ENCODE measurements at places on chromosomes 5 and 9.
A peak's percentile ranks its signal among the peaks of the same experiment; 100 is the strongest.

DNA sequence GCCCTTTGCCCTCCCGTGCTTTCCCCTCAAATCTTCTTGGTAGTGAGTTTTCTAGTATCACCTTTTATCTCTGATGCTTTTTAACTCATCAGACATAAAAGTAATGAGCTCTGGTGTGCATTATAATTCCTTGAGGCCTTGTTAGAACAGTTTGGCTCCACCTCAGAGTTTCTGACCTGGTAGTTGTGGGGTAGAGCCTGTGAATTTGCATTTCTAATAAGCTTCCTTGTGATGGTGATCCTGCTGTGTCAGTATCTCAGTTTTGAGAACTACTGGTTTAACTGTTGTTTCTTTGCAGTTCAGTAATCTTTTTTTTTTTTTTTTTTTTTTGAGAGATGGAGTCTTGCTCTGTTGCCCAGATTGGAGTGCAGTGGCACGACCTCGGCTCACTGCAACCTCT is 31.1 kb downstream of the UBE2D2 start:
- no peak for DNase-seq

DNA sequence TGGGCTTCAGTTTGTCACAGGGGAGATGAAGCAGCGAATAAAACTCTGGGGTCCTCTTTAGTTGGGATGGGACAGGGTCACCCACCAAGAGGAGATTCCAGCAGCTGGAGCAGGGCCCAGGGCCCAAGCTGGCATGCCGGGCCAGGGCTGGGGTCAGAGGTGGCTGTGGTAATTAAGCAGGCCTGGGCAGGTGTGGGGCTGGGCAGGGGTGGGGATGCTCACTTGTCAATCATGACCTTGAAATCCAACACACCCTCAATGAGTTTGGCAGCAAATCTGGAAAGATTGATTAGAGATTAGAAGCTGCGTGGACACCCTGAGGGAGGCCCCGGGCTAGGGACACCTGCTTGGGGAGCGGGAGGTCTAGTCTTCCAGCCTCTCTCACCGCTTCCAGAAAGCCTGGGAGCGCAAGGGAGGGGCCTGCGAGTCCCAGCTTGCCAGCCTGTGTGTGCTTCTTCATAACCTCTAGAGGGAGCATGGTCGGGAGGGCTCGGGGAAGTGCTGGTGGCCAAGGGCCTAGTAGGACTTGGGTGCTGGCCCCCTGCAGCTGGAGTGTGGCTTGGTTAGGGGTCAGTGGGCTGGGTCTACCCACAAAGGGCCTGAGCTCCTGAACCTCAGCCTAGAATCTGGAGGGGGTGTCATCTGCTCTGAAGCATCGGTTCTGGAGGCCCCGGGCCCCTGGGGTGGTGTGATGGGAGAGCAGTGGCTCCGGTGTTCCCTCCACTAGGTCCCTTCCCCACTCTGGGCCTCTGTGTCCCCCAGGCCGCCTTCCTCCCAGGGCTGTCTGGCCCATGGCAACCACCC is 7.6 kb downstream of the CRAT start:
- DNase-seq: peak; percentile 78

DNA sequence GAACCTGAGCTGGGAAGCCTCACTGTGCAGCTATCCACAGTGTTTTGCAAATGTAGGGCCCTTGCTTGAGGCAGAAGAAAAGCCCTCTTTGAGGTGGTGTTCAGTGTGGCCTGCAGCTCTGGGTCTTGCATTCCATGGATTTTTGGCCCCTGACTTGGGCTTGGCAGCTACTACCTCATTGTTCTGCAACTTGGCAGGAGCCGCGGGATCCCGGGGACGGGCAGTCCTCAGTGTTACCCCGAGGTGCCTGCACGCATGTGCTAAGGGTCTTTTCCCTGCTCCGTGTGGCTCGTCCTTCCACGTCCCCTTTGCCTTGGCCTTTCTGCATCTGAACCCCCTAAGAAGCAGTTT is 39.8 kb downstream of the NEK6 start:
- DNase-seq: peak; percentile 92

- DNase-seq: no peak
These were observed 33.1 kb downstream of the KDM4C start for GRCh38 chr9:6790866-6791265.

DNA sequence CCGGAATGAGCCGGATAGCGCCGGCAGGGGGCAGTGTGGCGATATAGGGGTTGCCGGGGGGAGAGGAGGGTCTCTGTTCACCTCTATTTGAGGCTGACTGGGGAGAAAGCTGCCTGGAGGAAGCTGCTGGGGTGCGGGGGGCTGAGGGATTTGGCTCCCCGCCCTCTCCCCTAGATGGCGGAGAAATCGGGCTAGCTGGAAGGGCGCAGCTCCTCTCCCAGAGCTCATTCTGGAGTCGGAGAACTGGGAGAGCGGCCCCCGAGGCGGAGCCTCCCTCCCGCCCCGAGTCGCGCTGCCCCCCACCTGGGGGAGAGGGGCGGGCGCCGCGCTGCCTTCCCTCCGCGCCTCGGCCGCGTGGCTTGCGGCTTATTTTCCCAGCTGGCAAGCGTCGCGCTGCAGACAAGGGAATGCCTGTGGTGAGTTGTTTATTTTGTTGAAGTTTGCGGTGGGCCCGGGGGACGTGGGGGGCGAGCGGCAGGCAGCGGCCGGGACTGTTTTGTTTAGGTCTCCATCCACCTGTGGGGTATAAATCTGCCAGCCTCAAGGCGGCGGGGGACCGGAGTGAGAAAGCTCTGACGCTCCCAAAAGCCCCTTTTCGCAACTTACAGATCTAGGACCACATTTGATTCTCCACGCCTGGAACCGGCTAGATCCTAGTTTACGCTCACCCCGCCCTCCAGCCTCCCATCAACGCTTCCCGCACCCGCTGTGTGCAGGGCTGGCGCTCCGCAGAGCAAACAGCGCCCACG is 4.1 kb upstream of the RGMB start:
- peak; percentile 73 for DNase-seq

DNA sequence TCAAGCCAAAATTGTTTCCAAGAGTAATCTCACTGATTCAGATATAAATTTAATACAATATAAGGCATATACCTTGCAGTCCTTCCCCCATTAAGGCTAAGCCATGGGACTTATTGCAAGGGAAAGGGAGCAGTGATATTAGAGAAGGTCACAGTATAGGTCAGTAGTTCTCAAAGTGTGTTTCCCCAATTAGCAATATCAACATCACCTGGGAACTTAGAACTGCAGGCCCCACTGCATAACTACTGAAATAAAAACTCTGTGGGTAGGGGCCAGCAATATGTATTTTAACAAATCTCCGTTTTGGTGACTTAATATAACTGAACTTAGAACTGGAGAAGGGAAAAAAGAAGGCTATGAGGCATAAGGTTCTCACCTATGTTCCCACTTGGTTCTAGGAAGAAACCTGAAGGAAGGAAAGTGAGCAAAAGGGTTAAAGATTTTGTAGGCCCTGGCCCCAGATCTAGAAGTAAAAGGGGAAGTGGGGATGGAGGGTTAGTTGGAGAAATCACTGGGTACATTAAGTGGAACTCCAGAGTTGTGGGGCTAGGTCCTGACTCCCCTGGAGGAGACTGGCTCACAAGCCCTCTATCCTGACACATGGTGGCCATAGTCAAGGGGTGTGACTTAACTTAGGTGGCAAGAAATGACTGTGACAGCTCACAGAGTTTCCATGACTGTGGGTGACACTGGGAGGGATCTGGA is 40.7 kb downstream of the WDR36 start:
- DNase-seq: no peak

- DNase-seq: no peak
These were observed 38.7 kb downstream of the CXXC5 start for GRCh38 chr5:139686706-139687441.

GRCh38 chr5:39013938-39014337 is 60.3 kb downstream of the RICTOR start:
- no peak for DNase-seq

- no peak for DNase-seq
These were observed 335.4 kb downstream of the NTRK2 start for GRCh38 chr9:85004818-85005413.

DNA sequence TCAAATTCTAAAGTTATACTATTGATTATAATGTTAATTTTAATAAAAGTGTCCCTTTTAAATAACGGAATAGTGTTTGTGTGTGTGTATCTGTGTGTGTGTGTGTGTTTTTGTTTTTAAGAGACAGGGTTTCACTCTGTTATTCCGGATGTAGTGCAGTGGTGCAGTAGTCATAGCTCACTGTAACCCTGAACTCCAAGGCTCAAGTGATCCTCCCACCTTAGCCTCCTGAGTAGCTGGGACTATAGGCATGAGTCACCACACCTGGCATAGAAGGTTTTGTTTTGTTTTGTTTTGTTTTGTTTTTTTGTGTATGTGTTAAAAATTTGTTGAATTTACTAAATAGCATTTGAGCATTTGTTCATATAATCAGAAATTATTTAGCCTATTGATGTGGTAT is 64.6 kb downstream of the YTHDC2 start:
- DNase-seq: no peak

DNA sequence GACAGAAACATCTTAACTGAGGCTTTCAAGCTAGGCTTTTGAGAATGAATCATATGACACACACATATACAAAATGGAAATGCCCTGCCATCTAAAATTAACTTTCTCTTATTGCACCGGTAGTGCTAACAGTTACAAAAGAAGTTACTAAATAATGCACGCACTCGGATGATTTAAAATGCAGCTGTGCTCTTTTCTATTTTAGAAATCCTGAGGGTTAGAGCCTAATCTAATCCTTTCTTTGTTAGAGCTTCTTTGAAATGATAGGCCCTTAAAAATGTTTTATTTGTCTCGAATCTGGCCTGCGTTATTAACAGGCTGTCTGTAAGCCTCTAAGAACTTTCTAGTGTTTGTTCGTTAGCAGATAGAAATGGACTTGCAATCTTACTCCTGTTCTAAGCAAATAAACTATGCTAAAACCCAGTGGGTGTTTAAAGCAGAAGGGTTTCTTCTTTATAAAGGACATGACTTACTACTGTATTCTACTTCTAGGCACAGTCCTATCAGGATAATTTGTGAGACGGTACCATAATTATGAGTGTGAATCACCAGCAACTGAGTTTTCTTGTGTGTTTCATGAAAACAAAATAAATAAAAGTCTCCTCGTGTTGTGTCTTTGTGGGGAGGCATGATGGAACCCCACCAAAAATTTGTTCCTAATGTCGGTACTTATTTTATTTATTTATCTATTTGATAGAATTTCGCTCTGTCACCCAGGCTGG is 69.2 kb upstream of the MYO10 start:
- DNase-seq: no peak

GRCh38 chr9:108547411-108548135 is 308.2 kb downstream of the ACTL7B start:
- DNase-seq: no peak

- DNase-seq: no peak
These were observed 57.3 kb downstream of the MED10 start for GRCh38 chr5:6321078-6321477.

DNA sequence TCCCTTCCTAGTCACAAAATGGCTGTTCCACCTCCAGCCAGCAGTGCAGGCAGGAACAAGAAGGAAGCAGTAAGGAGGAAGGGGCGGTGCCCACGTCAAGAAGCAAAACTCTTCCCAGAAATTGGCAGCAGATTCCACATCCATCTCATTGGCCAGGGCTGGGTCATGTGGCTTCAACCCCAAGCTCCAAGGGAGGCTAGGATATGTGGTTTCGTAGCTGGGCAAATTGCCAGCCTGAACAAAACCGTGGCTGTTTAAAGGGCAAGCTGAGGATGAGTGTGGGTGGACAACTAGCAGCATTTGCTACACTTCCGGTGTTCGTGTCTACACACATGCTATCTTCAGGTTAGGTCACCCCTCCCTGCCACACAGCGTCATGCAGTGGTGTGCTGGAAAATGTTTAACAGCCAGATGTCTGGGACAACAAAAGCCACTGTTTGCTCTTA is 92.1 kb upstream of the MAP1B start:
- DNase-seq: peak; percentile 53

- no peak for DNase-seq
These were observed 41.3 kb upstream of the ZSWIM6 start for GRCh38 chr5:61290791-61291210.

DNA sequence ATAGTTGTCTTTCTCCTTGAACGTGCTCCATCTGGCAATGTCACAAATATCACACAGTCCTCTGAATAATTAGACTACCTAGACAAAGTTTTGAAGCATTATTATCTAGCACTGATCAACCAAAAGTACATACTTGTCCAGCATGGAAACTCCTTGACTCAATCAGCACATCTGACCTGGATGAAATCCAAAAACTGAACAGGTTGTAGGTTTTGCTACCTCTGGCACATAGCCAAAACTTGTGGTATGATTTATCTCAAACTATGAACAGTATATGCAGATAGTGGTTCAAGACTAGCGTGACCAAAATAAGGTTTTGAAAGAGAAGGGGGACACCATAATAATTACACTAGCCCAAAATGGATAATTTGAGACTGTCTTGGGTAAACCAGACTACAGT is 158.1 kb downstream of the ARRDC3 start:
- no peak for DNase-seq

DNA sequence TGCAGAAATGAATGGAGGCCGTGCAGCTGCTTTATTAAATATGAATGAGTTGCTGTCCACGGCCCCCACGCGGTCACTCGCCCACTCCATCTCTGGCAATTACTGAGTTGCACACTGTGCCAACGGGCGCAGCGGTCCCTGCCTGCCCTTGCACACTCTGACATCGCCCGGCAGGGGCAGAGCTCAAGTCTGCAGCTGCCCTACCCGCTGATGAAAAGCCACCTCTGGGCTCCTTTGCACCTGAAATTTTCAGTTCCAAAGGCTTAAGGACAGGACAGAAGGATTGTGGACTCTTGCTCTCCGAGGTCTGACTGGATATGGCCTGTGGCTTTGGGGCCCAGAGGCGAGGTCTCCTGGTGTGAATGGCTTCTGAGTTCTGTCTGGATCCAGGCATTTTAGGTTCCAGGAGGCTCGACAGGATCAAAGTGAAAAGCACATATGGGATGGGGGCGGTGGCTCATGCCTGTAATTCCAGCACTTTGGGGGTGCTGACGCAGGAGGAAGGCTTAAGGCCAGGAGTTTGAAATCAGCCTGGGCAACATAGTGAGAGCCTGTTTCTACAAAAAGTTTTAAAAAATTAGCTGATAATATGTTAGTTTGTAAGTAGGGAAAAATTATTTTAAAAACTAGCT is 201.8 kb downstream of the PAX5 start:
- DNase-seq: no peak

- DNase-seq: peak; percentile 30
These were observed 15.4 kb downstream of the IARS1 start for GRCh38 chr9:92278110-92278509.

DNA sequence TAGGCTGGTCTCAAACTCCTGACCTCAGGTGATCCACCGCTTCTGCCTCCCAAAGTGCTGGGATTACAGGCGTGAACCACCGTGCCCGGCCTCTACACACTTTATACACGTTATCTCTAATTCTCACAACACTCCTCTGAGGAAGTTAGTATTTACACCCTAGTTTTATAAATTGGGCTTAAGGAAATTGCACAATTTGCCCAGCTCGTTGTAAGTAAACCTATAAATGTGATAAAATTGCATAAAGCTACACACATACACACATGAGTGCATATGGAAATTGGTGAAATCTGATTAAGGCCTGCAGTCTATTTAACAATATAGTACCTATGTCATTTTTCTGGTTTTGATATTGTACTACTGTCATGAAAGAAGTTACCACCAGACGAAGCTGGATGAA is 4.4 kb upstream of the SLC4A9 start:
- DNase-seq: no peak
